Stimulated activated CD8-positive, alpha-beta memory T cell treated with anti-CD3 and anti-CD28 coated beads, Interleukin-7, amount 100 ng/mL, for 48 hours (primary cell): ENCODE measurements at places on chromosomes 7 and 10.

DNA sequence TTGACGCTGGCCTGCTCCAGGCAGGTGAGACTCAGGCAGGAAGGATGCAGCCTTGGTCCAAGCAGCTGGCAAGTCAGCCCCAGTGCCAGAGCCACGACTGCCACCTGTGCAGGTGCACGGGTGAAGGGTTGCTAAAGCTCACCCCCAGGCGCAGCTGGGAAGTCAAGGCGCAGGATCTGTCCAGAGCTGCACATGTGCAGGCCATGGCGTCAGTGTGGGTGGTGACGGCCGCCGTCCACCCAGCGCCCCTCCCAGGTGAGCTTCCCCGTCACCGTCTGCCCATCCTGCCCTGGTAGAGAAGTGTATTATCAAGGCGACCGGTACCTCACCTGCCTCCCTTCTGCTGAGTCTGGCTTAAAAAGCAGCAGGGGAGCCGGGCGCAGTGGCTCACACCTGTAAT lies 110.1 kb downstream of the MAD1L1 start:
- no peak for DNase-seq

DNA sequence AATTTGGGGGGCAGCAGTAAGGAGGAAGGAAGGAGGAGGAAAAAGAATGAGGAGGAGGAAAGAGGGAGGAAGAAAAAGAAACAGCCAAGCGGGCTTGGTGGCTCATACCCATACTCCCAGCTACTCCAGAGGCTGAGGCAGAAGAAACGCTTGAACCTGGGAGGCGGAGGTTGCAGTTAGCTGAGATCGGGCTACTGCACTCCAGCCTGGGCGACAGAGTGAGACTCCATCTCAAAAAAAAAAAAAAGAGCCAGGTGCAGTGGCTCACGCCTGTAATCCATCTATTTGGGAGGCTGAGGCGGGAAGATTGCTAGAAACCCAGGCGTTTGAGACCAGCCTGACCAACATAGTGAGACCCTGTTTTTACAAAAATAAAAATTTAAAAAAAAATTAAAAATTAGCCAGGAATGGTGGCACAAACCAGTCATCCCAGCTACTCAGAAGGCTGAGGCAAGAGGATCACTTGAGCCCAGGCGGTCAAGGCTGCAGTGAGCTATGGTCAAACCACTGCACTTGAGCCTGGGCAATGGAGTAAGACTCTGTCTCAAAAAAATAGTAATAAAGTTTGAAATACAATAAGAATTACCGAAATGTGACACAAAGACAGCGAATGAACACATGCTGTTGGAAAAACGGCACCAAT lies 14.1 kb upstream of the CRCP start:
- no peak for DNase-seq

DNA sequence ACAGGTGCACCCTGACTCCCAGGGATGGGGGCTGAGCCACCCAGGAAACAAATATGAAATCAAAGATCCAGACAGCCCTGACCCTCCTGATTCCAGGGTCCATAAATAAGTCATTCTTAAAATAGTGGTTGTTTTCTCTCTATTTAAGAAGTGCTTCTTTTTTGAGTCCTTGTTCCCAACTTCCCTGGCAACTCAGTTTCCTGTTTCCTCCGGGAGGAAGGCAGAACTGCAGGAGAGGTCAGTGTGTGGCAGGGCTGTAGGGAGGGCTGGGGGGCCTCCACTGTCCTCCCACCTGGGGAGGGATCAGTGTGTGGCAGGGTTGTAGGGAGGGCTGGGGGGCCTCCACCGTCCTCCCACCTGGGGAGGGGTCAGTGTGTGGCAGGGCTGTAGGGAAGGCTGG lies 88.7 kb upstream of the PDGFA start:
- no peak for DNase-seq

- no peak for DNase-seq
Observed at GRCh38 chr7:54946271-54946670, 72.5 kb upstream of the EGFR start.

GRCh38 chr7:100198266-100198665 lies 20.5 kb downstream of the STAG3 start:
- no peak for DNase-seq

DNA sequence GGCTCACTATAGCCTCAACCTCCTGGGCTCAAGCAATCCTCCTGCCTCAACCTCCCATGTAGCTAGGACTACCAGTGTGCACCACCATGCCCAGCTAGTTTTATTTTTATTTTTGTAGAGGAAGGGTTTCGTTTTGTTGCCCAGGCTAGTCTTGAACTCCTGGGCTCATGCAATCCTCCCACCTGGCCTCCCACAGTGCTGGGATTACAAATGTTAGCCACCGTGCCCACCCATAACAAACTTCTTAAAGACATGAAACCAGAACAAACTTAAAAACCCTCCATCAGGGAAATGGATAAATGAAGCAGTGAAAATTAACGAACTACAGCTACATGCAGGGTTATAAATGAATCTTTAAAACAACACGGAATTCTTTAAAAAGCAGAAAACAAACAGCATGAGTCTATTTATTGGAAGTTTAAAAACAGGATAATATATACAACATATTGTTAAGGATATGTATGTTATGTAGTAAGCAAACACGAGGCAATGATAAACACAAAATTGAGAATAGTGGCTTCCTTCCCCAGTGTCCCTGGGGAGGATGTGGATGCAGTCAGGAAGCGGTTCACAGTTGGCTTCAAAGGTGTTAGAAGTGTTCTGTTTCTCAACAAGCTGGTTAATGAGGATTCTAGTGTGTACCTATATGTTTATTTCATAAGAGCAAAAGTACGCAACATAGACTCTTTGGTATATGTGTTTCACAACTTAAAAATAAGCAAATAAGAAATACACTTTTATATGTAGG lies 128.2 kb upstream of the IMMP2L start:
- no peak for DNase-seq

DNA sequence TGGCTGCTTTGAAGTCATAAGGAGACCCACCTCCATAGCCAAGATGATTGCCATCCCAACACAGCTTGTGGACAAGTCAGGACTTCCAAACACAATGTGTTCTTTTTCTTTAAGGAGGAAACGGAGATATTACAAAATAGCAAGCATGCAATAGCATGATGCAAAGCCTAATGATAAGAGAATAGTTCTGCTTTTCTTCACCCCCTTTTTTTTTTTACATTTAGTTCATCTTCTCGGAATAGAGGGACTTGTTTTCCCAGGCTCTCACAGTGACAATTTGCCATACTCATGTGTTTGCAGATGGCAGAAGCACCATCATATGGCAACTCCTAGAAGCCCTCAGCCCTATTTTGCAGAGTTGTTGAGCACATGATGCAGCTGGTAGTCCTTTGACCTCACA lies 119.8 kb downstream of the ITGB8 start:
- no peak for DNase-seq

DNA sequence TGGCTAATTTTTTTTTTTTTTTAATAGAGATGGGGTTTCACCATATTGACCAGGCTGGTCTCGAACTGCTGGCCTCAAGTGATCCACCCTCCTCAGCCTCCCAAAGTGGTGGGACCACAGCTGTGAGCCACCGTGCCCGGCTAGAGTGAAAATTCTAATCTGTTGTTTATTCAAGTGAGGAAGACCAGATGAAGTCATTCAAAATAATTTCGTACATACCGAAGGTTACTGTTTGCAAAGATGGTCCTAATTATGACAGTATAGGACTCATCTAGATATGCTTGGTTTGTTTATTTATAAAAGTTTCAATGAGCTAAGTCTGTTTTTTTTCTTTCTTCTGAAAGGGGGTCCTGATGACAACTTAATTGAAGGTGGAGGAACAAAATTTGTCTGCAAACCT lies 376.8 kb downstream of the EXOC4 start:
- DNase-seq = no peak

GRCh38 chr10:26543567-26544306 lies 105.6 kb downstream of the APBB1IP start:
- DNase-seq = no peak

GRCh38 chr7:123198111-123198510 lies 1.7 kb downstream of the SLC13A1 start:
- DNase-seq = no peak

- DNase-seq = no peak
Observed at GRCh38 chr7:135716677-135717238, 11.2 kb downstream of the SLC13A4 start.

DNA sequence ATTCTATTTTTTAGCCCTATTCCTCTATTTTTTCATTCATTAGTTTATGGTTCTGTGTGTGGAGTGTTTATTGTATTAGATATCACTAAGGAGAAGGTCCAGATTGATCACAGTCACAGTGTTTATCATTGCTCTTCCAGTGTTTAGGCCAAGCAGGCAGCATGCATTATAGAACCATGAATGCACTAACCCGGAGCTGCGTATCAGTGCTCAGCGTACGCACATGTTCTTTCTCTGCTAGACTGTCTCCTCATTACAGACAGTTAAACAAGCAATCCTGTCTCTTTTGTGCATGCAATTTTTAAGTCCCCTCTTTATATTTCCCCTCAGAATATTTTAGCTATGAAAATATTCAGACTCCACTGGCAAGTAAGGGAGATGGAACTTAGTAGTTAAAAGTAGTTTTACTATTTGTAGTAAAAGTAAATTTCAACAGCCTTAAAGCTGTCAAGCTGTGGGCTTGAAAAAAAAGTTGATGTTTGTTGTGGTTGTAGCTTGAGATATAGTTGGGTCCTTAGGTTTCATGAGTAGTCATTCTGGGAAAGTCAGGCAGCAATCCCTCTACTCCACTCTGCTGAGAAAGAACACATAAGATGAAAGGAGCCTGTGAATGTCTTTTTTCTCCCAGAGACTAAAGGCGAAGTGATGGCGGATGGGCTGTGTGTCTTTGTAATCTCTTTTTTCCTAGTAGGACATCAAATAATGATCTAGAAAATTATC lies 260.4 kb downstream of the CDK14 start:
- DNase-seq = no peak

DNA sequence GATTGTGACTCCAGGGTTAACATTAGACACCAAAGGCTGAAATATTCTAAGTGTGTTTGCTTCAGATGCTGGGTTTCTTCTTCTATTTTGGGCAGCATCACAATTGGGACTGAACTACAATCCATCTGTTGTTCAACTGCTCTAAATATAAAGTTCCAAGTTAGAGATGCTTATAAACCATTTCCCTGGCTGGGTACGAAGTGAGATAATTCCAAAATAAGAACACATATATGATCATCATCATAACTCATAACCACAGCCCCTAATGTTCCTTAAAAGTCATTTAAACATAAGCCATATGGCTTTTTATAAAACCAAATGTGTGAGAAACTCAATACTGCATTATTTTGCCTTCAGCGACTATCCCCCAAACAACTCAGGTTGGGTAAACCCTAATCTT lies 28.8 kb downstream of the DNA2 start:
- DNase-seq = no peak

- no peak for DNase-seq
Observed at GRCh38 chr7:36735172-36735571, 10.9 kb upstream of the AOAH start.

GRCh38 chr7:29946428-29947186 lies 43.0 kb downstream of the SCRN1 start:
- DNase-seq = no peak

DNA sequence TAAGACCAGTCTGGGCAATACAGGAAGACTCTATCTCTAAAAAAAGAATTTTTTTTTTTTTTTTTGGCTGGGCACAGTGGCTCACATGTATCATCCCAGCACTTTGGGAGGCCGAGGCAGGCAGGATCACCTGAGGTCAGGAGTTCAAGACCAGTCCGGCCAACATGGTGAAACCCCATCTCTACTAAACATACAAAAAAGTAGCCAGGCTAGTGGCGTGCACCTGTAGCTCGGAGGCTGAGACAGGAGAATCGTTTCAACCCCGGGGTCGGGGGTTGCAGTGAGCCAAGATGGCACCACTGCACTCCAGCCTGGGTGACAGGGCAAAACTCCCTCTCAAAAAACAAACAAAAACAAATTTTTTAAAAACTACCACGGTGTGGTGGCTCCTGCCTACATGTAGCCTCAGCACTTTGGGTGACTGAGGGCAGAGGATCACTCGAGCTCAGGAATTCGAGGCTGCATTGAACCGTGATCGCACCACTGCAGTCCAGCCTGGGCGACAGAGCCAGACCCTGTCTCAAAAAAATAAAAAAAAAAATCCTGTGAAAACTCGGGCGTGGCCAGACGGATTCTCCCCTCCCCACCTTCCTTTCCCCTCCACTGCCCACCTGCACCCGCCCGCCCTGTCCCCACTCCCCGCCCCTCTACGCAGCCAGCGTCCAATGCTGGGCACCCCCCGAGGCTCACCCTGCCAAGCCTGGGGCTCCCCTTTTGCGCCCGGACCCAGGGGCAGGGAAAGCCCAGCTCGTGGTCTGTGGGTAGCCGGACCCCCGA lies 745 bp upstream of the ORAI2 start:
- no peak for DNase-seq

GRCh38 chr7:155721056-155721455 lies 76.6 kb downstream of the RBM33 start:
- DNase-seq = no peak

GRCh38 chr10:60739558-60739957 lies 38.7 kb upstream of the CDK1 start:
- DNase-seq = no peak

DNA sequence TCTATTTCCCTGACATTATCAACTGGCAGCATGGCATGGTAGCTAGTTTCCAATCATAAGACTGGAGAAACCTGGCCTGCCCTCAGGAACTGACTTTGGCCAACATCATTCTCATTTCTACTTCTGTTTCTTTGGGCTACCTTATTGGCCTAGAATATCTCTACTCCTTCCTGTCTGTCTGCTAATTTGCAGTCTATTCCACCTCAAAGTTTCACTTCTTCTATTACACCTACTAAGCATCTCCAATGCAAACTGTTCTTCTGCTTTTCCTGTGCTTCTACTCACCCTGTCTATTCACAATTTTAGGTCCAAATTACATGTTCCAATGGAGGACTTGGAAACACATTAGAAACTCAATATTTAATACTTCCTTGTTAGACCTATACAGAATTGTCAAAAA lies 65.6 kb downstream of the ZNF503 start:
- DNase-seq = no peak
